T-helper 2 cell (primary cell): ENCODE measurements at places on chromosomes 3 and 15.

GRCh38 chr3:177424521-177424920 is 227.2 kb upstream of the TBL1XR1 start:
- no peak for DNase-seq

DNA sequence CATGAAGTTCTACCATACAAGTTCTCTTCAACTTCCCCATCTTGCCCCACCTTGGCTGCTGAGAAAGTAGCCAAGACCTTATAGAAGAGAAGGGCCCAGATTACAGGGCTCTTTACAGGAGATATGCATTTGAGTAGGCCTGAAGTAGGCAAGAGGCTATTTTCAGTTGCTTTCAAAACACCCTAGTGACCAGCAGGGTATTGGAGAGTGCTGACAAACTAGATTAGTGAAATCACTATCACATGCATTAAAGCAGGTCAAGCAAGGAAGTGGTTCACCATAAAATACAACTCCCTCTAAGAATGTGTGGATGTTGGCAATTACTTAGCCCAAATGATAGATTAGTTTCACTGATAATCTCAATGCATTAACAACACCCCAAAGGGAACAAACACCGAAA is 2.7 kb upstream of the LZTFL1 start:
- DNase-seq = no peak

- DNase-seq = no peak
These were observed 58.5 kb downstream of the PIK3R4 start for GRCh38 chr3:130688015-130688688.

GRCh38 chr3:177753451-177754155 is 556.3 kb upstream of the TBL1XR1 start:
- no peak for DNase-seq

GRCh38 chr15:44157679-44158078 is 37.4 kb downstream of the FRMD5 start:
- no peak for DNase-seq

DNA sequence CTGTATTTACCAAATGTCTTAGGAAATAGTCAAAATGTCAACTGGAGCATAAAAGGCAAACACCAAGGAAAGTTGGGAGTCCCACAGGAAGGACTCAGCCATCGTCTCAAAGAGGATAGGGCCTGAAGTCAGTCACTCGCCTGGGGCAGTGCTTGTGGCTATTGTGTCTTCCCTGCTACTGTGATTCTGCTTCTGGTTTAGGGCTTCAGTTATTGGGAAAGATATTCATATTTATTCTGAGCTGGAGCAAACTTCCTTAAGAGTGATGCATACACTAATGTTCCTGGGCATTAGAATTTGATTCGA is 118.1 kb downstream of the EDEM1 start:
- DNase-seq = no peak

- DNase-seq = no peak
These were observed 557.7 kb upstream of the SGO1 start for GRCh38 chr3:20743553-20744321.

GRCh38 chr3:177641206-177641605 is 443.9 kb upstream of the TBL1XR1 start:
- no peak for DNase-seq

- DNase-seq = no peak
These were observed 2.6 kb upstream of the CIB2 start for GRCh38 chr15:78133801-78134200.

DNA sequence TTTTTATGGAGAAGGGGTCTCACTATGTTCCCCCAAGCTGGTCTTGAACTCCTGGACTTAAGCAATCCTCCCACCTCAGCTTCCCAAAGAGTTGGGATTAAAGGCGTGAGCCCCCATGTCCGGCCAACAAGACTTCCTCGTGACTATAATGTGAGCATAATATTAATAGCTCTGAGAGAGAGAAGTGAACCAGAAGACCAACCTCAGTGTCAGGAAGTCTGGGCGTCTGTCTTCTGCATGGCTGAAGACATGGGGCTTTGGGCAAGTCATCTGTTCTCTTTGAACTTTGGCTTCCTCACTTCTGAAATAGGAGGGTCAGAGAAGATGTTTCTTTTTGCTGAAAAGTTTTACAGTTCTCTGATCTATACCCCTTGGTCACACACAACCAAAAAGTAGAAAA is 92.1 kb downstream of the SLC49A4 start:
- DNase-seq = no peak

DNA sequence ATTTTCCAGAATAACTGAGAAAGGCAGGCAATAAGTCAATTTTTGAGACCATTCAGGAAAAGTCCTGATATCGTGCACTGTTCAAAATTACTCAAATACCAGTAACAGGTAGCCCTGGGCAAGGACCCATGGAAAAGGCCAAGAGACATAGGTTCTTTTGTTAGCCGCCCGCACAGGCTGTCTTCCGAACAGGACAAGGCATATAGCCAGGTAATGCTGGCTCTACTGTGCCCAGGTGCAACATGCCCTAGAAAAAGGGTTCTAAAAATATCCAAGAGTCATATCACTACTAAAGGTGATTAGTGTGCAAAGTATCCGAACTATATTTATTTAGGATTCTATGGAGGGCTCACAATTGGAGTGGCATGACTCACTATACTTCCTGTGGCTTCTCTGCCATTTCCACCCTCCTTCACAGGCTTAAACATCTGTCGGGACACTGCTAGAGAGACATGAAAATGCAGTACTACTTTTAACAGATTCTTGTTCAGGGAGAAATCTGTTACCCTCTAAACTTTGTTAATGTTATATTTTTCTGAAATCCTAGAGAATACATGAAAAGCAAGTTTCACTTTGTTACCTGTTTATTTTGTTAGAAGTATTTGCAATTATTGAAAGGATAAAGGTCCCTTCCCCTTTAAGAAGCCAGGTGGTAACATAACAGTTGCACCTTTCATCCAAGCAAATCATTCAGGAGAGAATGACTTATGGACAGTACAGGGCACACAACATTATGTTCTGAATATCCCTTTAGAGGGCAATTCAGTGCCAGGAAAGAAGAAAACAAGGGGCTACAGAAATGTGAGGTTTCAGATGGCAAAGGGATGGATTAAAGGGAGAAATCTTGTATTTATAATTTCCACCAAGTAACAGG is 293.3 kb upstream of the THBS1 start:
- no peak for DNase-seq

DNA sequence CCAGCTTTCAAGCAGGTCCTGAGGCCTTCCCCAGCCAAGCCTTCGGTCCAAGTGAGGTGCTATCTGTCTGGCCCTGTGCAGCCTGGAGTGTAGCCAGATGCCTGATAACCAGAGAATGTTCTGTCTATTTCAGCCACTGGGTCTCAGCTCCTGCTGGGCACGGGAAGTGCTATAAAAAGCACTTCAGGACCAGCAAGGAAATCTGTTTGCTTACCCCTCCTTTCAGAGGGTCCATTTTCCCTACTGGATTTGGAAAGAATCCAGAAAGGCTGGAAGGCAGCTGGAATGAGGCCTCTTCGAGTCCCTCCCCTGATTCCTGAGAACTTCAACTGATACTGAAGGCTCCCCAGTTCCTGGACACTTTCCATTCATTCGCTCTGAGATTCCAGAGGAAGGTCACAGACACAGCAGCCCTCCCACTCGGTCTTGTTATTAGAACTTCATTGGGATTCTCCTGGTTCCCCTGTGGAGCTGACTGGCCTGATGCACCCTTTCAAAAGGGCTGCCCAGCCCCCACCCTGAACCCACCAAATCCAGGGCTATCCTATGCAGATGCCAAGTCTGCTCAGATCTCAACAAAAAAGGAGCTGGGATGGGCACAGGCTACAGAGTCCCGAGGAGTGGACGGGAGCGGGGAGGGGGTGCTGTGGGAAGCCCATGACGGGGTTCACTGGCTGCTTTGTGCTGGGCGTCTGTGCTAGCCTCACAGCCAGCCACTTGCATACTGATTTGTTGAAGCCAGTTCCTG is 70.4 kb downstream of the UMPS start:
- no peak for DNase-seq

- no peak for DNase-seq
These were observed at the start of gene CEMIP for GRCh38 chr15:80778964-80779657. TSS of gene CEMIP (plus strand) at chr15:80779370. CDS start at chr15:80873880, 94,510 bp downstream.

DNA sequence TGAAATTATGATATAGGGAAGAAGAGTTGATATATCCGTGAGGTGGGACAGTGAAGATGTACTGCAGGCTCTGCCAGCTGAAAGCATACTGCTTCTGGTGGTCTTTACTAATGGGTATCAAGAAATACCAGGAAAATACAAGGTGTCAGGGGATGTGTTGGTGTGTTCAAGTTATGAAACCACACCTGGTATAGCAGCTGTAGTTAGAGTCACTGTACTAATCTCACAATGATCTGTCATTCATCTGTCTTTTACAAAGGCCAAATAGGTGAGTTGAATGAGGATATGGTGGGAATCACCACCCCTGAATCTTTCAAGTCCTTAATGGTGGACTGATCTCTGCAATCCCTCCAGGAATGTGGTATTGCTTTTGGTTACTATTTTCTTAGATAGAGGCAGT is 152.7 kb downstream of the NFKBIZ start:
- no peak for DNase-seq

DNA sequence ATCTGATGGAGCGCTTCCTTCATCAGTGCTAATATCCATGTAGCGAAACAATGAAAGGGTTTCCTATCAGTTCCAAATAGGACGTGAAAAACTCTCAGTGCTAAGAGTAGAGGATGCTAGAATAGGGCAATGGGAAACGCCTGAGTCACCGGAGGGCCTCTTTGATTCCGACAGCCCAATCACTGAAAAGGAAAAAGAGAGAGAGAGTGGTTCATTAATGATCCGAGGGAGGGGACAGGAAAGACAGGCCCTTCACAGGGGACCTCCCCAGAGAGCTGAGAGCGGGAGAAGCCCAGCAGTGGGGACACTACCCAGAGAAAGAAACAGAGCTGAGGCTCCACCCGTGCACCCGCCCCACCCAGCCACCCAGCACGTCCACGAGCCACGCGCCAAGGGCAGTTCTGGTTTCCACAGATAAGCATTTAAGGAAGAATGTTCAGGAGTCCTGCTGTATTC is 76.9 kb downstream of the RPN1 start:
- DNase-seq = no peak

GRCh38 chr3:13966302-13966701 is 86.4 kb upstream of the WNT7A start:
- DNase-seq = no peak

DNA sequence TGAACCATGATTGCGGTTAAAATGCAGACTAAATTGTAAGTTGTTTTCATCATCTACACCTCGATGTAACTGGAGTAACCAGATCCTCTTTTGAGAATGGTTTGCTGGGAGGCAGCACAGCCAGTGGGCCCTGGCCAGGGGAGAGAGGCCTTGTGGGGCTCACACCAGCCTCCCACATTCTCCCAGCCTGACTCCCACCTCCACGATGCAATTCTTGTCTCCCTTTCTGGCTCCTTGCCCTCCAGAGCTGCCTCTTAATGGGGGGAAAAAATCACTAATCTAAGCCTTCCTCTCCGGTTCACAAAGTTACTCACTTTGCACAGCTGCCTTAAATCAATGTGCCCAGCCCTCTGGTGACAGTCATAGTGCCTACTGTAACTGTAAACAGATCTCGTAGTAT is 17.9 kb upstream of the PAQR5 start:
- no peak for DNase-seq

DNA sequence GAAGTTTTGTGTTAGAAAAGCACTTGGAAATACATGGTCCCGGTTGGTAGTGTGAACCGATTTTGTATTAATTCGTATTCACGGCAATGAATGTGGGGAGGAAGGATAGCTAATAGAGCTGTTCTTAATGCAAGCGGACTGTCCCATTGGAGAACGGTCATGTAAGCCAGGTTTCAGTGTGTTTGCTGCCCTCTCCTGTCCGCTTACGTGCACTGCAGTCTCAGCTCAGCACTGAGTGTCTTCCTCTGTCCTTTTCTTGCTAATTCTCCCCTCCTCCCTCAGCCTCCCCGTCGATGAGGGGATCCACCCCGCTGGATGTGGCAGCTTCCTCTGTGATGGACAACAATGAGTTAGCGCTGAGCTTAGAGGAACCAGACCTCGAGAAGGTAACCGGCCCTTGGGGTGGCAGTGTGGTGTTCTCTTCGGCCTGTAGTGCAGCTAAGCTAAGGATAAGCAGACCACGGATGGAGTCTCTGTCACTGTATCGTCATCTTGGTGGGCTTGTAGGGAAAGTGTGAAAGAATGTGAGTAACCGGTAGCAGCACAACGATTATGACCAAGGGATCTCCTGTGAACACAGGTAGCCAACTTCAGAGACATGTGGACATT is 267.5 kb upstream of the CHRM5 start:
- no peak for DNase-seq

- DNase-seq = peak; percentile 29
These were observed 438 bp downstream of the SHOX2 start for GRCh38 chr3:158105710-158106253.

DNA sequence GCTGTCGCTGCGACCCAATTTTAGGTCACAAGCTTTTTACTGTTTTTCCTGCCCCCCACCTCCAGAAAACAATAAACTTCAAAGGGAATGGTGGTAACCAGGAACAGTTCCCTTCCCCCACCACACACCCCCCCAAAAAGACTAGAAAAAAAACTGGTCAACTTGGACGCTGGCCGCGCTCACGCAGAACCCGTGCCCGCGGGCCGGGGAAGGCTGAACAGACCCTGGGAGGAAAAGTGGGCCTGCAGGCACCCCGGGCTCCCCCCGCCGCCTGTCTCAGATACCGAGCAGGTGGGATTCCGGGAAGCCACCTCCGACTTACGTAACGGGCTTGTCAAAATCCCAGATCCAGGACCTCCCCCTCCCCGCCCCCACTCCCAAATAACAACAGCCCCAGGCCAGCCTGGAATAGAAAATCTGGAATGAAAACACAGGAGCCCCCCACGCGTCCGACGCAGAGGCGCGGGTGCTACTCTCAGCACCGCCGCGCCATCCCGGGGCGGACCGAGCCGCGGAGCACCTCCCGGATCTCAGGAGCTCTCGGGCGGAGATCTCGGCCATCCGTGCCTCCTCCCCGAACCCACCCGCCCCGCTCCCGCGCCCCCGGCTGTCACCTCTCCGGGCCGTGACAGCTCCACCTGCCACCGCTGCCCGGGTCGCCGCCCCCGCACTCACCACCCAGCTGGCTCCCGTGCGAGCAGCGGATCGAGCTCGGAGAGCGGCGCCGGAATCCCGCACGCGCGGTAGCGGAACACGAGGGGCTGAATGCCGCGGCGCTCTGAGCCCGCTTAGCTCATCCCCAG is 557 bp downstream of the DENND4A start:
- no peak for DNase-seq

GRCh38 chr15:101048176-101048575 is 129.0 kb downstream of the LRRK1 start:
- DNase-seq = no peak

DNA sequence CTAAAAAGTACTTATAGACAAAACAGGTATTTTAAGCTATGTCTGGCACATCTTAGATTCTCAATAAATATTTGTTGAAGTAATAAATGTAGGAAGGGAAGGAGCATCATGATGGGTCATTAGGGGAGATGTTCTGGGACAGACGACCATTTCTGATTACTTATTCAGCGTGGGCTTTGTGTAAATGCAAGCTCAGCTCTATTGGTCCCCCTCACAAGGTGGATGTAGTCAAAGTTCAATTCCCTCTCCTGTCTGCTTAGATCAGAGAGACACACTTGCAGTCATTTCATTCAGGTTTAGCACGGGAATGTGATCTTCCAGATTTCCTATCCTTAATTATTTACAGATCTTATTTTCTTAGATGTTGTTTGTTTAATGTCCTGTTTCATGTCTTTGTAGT is 7.5 kb downstream of the GAP43 start:
- DNase-seq = no peak
